ENCODE measurements at places on chromosomes 2 and 18.

DNA sequence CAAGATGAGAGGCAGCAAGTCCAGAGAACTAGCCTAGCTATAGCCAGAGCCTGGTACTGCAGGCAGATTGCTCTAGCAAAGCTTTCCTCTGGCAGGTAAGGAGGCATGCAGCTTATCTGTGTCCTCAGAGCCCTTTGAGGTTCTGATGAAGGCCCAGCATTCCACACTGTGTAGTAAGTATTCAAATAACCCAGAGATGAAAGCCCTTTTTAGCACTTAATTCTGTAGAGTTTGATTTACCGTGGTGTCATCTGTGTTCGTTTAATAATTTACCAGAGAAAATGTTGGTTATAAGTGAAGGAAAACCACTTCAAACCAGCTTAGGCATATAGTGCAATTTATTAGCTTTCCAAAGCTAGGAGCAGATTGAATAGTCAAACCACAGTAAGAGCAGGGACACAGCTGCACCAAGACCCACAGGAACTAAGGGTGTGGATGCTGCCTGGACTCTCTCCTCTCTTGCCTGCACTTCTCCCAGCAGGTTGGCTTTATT lies 226.6 kb downstream of the BABAM2 start:
- no peak for DNase-seq

- no peak for DNase-seq
Measured at GRCh38 chr2:39455826-39456225, 18.7 kb upstream of the MAP4K3 start.

DNA sequence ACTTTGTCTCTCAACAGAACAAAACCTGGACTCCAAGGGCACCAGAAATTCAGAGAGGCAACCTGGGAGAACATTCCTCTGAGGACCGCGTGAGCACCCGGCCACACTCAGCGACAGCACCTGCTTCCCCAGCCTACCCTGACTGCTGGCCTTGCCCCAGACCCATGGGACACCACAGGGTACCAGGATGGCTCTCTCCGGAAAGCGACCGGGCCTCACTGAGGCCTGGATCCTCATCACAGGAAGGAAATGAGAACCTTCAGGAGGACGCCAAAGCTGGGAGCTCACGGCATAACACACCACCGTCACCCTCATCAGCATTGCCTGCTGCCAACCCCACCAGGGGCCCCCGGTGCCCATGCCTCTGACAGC lies 38.9 kb downstream of the HS6ST1 start:
- no peak for DNase-seq

GRCh38 chr2:127437781-127438726 lies 19.8 kb downstream of the PROC start:
- DNase-seq: no peak

- DNase-seq: peak; percentile 16
Measured at GRCh38 chr2:27322301-27322765, 564 bp downstream of the MPV17 start.

- DNase-seq: no peak
Measured at GRCh38 chr18:41695441-41695840, 259.6 kb upstream of the PIK3C3 start.

- DNase-seq: no peak
Measured at GRCh38 chr2:15631883-15632282, 40.2 kb downstream of the DDX1 start.

GRCh38 chr2:37671816-37672103 lies 318 bp upstream of the CDC42EP3 start:
- no peak for DNase-seq

- DNase-seq: peak; percentile 65
Measured at GRCh38 chr18:9971313-9971920, 57.6 kb downstream of the VAPA start.

DNA sequence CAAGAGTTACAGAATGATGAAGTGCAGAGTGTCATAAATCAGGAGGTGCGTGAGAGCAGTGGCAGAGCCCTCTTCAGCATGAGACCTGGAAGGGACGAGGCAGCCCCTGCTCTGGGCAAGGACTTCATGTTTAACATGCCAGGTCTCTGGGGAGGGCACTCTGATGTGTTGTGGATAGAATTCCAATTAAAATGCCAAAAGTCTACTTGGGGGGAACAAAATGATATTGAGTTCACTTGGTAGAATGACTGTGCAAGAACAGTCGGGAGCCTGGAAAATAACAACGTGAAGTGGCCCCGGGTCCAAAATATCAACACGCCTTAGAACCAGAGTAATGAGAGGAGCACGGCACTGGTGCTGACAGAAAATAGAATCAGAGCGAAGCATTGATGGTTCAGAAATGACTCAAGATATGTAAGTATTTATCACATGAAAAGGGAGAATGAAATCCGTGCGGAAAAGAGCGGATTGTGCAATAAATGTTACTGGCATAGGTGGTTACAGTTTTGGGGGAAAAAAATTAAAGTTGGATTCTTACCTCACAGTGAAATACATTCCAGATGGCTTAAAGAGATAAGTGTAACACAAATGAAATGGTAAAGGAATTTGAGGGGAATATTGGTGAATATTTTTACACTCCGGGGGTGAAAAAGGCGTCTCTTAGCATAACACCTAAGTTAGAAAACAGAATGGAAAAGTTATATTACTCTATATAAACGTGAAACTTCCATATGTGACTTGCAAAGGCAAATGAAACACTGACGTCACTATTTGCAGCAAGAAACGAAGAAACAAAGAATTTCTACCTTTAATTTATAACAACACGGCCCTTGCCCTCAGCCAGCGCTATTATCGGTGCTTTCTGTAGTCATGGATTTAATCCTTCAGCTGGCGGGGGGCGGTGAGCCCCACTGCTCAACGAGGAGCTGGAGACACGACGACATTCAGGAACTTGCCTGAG lies 159.4 kb upstream of the TWIST2 start:
- no peak for DNase-seq

DNA sequence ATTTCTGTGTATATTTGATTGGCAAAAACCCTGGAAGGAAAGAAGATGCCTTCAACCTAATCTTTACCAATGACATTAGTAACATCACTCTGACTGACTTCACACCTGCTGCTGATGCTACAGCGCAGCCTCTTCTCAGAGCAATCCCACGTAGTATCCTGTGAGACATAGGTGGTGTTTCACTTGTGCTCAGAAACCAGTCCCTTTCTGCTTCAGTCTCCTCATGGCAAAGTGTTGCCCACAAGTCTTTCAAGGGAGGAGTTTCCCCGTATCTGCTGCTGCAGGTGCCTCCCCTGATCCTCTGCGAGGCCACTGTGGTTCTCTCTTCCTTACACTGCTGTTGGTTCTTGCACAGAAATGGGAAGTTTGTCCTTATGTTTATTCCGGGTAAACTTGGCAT lies 433.2 kb upstream of the TNP1 start:
- no peak for DNase-seq

DNA sequence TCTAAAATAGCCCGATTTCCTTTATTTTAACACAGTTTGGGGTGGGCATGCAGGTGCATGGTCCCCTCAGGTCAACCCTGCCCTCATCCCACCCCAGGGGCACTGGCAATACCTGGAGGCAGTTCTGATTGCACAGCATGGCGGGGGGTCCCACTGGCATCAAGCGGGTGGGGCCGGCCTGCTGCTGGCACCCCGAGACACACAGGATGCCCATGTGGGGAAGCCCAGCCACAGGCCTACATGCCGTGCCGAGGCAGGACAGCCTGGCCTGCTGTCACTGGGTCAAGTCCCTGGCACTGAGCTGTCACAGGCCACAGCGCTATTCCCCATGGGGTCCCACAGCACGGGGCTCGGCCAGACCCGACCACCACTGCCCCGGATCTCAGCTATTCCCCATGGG lies 11.9 kb upstream of the KCNG2 start:
- no peak for DNase-seq

DNA sequence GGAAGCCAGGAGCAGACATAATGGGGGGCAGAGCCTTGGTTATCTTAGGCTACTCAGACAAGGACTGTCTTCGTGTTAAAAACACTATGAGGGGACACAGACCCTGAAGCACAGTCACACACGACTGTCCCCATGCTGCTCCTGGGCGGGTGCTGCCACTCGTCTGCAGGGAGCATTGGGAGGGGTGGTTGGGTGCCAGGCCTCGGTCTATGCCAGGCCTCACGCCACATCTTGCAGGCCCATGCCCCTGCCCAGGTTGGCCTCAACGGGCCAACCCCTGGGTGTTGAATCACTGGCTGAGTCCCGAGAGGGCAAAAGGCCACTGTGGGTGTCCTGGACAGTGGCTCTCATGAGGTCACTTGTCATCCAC lies 97.9 kb downstream of the USP40 start:
- DNase-seq: no peak

DNA sequence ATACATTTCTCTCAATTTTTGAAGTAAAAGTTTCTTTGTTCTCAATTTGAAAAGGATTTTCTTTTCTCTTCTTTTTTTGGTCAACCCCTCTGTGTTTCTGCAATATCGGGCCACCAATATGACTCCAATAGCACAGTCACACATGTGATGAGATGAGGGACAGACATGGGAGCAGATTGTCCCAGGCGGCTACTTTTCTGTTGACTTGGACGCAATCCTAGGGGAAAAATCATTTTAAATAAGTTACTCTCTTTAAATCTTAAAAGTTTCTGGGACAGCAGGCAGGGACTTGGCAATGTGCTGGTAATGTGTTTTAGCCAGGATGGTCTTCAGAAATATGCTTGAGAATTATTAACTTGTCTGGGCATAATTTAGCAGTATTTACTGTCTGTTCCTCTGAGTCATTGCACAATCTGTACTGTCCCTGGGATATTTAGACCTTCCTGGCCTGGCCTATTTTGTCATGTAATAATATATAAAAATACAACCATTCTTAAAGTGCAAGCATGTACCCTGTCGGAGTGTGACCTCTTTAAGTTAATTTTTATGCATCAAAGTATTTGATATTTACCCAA lies 388.5 kb upstream of the FANCL start:
- no peak for DNase-seq

DNA sequence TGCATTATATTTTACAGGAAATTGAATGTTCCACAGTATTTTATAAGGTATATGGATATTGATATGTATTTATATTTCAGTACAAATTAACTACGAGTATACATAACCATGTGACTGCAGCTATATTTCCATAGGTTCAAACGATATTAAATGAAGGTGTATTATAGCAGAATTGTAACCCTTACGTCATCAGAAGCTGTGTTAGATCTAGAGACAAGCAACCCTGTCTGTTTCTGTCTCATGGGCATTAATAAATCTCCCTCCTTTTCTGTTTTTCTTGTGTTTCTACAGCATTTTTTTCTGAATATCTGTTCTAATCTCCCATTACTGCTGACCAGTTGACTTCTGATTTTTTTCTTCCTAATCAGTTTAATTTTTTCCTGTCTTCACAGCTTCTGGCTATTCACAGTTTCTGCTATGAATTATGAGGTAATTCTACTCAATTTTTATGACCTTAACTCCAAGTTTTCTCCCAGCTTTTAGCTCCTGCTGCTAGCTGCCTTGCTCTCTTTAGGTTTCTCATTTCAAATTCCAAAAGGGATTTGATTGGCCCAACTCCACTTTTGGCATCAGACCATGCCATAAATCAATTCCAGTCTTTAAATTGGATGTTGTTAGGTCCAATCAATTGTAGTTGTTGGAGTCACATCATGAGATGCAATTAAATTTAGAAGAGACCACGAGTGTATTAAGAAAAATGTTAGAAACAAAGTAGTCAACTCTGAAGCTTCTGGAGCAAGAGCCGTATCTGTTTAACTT lies 277.5 kb upstream of the ZSWIM2 start:
- no peak for DNase-seq

GRCh38 chr2:29806461-29806860 lies 114.9 kb downstream of the ALK start:
- no peak for DNase-seq

DNA sequence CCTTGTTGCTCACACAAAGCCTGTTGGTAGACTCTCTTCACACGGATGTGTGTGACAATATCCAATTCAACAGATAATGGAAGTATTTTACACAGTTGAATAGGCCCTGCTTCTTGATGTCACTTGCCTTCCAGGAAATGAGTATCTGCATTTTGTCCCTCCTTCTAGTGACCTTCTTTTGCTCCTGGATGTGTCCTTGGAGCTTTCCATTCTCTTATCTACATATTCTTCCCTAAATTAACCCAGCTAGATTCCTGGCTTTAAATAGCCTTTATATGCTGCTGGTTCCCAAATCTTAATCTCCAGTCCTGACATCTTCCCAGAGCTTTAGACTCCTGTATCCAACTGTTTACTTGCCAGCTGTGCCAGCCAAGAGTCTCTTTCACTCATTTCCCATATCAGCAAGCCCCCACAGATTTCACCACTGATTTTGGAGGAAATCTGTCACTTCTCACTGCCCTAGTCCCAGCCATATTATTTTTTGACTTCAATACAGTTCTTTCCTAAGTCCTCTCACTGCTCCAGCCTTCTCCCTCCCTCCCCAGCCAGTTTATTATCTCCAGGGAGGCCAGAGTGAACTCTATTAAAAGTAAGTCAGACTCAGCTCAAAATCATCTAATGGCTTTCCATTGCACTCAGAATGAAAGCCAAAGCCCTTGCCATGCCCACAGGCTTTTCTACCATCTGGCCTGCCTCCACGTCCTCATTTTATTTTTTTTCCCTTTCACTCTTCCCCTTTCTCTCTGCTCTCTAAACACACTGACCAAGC lies 170.0 kb downstream of the PDE11A start:
- DNase-seq: no peak

DNA sequence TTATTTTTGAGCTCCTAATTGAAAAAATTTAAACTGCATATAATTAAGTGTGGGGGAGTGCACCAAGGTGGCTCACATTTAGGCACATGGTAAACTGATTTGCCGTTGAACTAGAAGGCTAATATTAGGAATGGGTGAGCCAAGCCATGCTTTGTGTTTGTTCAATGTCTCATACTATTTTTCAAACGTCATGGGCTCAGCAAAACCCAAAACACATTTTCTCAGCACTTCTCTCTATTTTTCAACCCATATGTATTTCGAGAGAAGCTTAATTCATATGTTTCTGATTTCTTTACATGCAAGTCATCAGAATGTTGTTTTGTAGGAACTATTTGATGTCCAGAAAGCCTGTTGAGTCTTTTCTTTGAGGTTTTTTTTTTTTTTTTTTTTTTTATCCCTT lies 291.2 kb downstream of the TCF4 start:
- DNase-seq: no peak

DNA sequence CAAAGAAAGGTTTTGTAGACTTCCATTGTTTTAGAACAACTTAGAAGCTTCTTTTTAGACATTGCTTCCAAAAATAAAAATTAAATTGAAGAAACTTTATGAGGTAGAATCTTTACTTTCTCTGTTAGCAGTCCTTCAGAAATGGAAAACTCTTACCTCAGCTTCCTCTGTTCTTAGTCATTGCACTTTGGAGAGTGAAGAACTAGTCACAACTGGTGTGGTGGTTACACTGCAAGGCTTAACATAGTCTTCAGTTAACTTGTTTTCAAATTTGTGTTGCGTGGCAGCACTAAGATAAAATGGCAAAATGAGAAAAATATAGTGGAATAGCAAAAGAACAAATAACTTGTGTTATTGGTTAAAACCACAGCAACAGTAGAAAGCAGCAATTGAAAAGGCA lies 332.6 kb downstream of the KIAA1328 start:
- no peak for DNase-seq

DNA sequence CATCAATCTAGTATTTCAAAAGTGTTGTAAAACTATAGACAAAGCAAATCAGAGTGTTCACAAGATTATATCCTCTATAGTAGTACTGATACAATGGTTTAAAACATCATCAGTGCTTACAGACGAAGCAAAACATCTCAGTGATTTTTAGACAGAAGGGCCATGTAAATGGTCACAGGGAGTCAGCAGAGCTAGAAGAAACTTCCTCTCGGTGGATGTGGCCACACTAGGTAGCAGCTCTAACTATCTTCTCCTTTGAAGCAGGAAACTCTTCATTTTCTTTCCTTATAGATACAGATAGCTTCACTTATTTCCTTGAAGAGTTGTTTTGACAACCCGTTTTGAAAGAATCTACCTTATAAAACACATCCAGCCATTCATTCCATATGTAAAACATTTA lies 80.4 kb upstream of the CD226 start:
- DNase-seq: no peak

Measured in activated CD4-positive, alpha-beta T cell treated with anti-CD3 and anti-CD28 coated beads, Interleukin-2, amount 50 U/mL, for 48 hours (primary cell).